NCI-H1436 (cell line): ENCODE measurements at places on chromosomes 2 and 18.
A peak's percentile ranks its signal among the peaks of the same experiment; 100 is the strongest.

GRCh38 chr2:7027411-7027810 lies 110.2 kb downstream of the RNF144A start:
- no peak for DNase-seq

GRCh38 chr18:12770469-12771219 lies 67.8 kb downstream of the PSMG2 start:
- DNase-seq: no peak

GRCh38 chr2:236550290-236550689 lies 19.3 kb upstream of the ACKR3 start:
- no peak for DNase-seq

DNA sequence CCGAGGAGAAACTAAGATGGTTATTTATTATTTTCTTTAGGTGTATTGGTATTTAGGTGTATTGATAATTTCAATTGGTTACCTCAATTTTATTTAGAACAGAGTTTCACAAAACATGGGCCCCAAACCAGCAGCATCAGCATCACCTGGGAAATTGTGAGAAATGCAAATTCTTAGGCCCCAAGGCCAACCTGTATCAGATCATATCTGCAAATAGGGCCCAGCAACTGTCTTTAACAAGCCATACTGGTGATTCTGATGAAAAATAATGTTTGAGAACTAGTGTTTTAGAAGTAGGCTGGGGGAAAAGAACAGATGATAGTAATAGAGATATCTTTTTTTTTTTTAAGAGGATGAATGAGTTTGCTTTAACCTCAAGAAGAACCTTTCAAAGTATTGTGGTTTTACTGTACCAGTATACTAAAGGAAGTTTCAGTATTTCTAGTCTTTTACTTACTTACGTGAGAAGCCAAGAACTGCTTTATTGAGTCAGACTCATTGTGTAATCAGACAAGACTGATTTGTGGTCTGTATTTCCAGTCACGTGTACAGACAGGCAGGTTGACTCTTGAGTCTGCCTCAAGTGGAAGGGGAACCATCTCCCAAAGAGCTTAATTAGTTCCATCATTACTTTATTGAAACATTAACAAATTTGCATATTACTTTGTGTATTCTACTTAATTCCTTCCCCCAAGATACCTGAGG lies 60.4 kb upstream of the GAREM1 start:
- DNase-seq: peak; percentile 83

- DNase-seq: no peak
These were observed 69.5 kb downstream of the BAZ2B start for GRCh38 chr2:159546716-159547430.

GRCh38 chr2:109674894-109675534 lies 60.9 kb downstream of the SOWAHC start:
- no peak for DNase-seq

GRCh38 chr2:27992787-27993401 lies 102.4 kb downstream of the BABAM2 start:
- DNase-seq: no peak

- no peak for DNase-seq
These were observed 56.6 kb downstream of the UBE2E3 start for GRCh38 chr2:181036848-181037603.

- DNase-seq: no peak
These were observed 135.5 kb upstream of the CREB1 start for GRCh38 chr2:207394203-207394781.

DNA sequence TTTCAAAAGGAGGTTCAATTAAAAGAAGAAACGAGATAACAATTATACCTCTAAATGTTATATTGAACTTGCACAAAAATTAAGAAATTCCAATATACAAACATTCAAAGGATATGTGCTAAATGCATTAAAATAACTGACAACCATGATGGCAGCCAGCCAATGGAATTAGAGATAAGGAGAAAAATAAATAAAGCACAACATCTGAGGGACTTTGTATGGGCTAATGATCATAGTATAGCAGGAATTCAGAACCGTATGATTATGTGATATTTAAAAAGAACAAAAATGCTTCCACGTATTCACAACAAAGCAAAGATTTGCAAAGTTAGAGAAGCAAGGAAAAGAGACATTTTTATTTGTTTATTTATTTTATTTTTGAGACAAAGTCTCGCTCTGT lies 1103.0 kb downstream of the CBLN2 start:
- DNase-seq: no peak

DNA sequence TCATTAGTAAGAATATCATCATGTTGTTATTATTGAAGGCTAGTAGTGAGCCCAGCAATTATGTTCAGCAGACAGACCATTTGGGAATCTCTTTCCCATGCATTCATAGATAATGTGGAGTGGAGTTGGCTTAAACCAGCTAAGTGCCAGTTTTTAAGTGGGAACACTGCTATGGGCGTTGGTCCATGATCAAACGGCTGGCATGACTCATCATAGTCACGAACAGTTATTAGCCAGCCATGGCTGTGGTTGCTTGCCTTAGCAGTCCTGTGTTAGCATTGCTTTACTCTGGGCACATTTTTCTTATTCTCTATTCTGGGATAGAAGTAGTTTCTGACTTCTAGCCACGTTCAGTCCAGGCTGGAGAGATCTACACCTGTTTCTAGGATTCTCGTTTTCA lies 17.7 kb downstream of the EIF4E2 start:
- no peak for DNase-seq

GRCh38 chr2:44296653-44297052 lies 21.4 kb downstream of the SLC3A1 start:
- no peak for DNase-seq

- no peak for DNase-seq
These were observed 18.9 kb upstream of the DLX1 start for GRCh38 chr2:172066394-172066886.

GRCh38 chr18:28088477-28088876 lies 88.5 kb downstream of the CDH2 start:
- DNase-seq: no peak

GRCh38 chr2:175445281-175445680 lies 263.8 kb upstream of the ATP5MC3 start:
- DNase-seq: no peak

DNA sequence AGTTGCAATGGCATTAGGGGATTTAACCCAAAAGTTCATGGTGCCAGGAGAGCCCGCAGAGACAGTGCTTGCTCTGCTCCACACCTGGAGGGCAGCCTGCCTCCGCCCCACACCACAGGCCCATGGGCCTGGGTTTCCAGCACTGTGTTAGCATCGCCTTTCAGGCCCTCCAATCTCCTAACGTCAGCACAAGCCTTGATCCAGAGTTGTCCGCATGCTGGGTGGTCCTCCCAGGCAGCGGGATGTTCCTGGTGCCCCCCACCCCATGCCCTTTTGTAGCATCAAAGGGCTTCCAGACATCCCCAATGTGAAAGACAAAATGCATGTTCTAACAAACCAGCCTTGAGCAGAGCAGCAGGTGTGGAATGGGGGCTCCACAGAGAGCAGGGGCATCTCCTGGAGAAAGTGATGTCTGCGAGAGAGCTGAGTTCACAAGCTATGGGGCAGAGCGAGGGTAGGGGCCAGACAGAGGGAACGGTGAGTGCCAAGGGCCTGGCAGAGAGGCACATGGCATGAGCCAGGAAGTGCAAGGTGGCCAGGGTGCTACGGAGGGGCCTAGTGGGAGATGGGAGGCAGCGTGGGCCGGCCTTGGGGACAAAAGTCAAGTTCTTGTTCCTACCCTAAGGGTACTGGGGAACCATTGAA lies 119.2 kb downstream of the CYP26B1 start:
- no peak for DNase-seq

- peak; percentile 34 for DNase-seq
These were observed 47.3 kb downstream of the C2orf42 start for GRCh38 chr2:70143314-70144150.

DNA sequence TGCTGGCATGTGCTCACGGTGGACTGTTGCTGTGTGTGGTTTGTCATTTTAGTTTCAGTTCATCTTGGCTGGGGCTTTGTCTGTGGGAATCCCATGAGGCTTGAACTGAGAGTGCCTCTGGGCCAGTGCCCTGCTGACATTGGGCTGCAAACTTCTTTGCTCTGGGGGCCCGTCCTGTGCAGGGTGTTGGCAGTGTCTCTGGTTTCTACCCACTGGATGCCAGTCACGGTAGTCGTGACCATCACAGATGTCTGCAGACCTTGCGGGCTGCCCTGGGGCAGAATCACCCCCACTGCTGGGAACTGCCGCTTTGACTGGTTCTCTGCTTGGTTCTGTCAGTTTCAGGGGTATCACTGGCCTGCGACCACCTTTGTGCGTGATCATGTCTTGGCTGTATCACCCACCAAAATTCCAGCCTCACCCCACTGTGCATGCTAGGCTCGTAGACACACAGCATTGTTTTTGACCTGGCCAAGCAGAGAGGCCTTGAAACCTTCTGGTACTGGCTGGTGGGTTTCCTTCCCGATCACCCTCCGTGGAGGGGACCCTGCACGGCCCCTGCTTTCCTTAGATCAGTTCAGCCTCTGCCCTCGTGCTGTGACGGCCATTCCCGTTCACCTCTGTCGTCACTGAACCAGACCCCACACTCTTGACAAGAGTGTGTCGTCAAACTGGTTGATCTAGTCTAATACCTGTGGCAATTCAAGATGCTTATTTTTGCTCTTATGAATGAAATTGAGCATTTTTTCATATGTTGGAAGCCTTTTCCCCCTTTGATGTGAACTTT lies 57.6 kb downstream of the KCNG2 start:
- no peak for DNase-seq

GRCh38 chr2:233267516-233268245 lies 16.2 kb downstream of the ATG16L1 start:
- DNase-seq: no peak

GRCh38 chr18:34901299-34901698 lies 139.9 kb upstream of the MAPRE2 start:
- DNase-seq: no peak

DNA sequence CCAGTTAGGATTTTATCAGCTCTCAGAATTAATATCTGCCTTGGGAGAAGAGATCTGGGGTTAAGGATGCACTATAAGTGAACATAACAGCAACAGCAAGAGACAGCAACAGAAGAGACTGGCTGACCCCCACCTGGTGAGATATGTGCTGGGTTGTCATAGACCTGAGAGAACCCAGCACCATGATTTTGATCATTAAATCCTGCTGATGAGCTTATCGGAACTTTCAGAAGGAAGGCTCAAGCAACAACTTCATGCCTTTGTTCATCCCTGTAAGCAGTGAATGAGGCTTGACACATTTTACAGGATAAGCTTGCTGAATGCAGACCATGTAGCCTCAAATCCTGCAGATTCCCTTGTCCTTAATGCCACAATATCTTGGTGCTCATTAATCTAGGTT lies 100.0 kb downstream of the POLE4 start:
- DNase-seq: no peak

DNA sequence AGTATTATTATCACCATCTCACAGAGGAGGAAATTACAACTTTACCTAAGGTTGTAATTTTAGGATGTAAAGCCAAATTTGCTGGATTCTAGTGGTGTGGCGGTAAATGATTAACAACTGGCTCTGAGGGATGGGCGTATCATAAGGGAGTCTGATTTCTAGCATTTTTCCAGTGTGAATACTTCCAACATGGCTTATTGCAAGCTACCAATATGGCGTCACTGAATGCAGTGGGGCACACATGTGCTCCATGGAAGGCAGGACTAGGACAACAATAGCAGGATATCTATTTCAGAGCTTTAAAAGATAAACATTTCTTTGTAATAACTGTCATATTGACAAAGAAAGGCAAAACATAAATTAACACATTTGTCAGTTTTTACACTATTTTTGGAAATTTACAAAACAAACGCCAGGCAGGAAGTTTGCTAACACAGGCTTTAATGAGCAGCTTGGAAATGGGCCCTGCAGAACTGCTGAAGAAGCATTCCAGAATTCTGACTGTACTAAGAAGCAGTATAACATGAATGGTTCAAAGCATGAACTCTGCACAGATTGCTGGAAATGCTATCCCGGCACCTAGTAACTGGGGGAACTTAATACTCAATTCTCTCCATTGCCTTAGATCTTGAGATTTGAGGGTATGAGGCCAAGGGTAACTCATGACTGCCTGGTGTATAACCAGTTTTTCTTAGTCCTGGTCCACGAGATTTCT lies 439.3 kb upstream of the MAP2 start:
- DNase-seq: no peak

DNA sequence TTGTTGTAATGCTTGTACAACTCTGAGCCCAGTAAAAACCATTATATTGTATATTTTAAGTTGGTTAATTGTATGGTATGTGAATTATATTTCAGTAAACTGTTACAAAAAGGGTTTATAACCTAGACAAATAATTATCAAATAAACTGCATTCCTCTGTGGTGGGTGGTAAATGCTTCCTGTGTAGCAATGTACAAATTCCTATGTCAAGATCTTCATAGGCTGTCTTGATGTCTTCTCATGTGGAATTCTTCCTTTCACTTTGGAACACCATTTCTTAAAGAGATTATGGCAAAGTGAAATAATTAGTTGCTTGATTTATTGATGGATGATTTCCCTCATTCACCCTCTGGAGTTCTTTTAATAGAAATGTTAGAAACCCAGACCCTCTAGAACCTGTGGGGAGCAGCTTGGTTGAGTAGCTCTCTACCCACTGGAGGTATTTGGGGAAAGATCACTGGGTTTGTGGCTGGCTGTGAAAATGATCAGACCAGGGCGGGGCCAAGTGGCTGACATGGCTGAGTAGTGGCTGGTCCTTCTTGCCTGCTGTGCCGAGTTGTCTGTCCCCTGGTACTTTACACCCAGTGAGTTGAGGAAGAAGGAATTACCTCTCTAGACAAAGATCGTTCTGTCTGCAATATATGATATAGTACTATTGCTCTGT lies 22.4 kb upstream of the MGAT5 start:
- DNase-seq: no peak

DNA sequence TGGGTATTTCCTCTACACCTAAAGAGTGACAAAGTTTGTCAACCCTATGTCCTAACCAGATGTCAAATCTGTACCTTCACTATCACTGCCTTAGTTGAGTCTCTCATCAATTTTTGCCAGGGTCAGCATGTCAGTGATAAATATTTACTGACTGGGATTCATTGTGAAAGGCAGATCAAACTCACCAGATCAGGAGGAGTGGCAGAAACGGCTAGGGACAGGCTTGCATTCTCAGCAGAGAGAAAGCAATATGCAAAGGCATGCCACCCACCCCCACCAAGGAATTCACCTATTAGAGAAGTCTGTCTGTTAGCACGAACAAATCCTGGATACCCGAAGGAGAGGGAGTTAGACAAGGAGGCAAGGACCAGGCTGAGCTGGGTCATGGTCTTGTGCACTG lies 62.6 kb downstream of the PTPN2 start:
- DNase-seq: no peak

DNA sequence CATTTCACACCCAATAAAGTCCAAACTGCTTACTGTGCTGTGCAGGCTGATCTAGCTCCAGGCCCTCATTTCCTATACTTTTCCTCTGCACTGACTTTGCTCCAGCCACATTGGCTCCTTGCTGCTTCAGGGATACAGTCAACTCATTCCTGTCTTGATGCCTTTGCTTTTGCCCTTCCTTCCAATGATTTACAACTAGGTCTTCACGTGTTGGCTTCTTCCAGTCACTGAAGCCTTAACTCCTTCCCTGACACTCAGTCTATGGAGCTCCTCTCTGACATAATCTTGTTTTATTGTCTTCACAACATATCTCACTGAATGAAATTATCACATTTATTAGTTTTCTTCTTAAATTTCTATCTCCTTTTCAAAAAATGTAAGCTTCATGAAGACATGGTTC lies 16.9 kb upstream of the C18orf32 start:
- no peak for DNase-seq
